ENCODE measurements at places on chromosomes 1 and 21.

DNA sequence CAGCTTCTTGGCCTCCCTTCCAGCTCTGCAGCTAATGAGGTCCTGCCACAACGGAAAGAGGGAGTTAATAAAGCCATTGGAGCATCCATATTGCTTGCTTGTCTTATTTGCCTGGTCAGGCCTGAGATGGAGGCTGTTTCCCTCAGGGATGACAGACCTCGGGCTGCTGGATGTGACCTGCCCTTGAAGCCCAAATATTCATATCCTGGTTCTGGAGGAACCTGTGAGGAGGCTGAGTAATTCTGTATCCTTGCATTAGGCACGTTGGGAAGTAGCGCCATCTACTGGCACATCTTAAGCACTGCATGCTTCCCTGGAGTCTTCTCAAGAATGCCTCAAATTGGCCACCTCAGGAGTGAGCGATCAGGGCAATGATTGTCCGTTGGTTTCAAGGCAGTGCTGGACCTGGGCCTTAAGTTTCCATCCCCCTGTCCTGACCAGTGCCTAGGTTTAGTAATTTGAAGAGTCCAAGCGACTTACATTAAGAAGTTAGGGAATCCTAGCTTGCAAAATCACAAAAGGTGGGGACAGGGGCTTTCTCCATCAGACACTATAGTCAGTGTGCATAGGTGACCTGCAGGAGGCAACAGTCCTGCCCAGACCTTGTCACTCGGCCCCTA is 13.8 kb upstream of the NASP start:
- DNase-seq = peak; percentile 70

GRCh38 chr1:5934058-5934884 is 58.0 kb downstream of the NPHP4 start:
- DNase-seq = no peak

DNA sequence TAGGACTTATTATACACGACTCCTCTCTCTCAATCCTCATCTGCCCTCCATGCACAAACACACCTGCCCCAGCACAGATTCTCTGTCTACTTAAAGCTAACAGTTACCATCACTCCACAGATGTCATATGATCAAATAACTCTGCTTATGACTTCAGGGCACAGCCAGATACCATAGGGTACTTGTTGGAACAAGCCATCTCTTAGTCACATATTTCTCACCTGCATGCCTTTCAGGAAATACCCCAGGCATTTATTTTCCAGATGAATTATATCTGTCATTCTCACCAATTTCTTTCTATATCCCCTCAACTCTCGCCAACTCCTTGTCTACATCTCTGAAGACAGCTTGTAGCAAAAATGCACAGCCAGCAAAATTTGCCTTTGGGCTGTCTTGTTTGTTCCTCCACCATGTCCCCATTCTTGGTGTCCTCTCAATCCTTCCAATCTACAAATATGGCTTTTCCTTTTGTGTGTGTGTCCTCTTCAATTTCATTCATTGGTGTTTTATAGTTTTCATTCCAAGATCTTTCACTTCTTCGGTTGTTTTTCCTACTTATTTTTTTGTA is 353.9 kb upstream of the CAMK1G start:
- no peak for DNase-seq

- DNase-seq = no peak
These were observed 3.8 kb upstream of the SAMD13 start for GRCh38 chr1:84297546-84298244.

DNA sequence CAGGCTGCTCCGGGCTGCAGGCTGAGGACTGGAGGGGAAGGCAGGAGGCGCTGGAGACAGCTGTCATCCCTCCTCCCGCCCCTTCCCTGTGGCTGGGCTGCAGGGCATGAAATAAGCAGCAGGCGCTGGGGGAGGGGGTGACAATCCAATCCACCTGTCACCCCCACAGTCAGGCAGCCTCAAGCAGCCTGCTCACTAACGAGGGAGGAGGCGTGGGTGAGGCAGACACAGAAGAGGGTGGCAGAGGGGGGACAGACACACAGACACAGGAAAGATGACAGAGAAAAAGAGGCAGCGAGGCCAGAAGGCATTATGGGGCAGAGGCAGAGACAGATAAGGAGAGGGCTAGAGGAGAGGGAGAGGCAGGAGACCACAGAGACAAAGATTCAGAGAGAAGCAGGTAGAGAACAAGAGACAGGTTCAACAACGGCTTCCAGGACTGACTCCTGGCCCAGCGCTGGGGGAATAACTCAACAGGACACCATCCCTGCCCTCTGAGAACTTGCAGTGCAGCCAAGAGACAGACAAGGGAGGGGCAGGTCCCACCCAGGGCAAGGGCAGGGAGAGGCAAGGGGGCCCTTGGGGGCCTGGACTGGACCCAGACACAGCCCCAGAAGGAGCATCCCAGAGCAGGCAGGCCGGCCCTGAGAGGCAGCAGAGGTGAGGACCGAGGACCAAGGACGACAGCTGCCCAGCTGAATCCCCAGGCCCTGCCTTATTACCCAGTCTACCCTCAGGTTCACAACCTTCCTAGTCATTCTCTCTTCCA is 11.2 kb downstream of the MEF2D start:
- peak; percentile 39 for DNase-seq

Data from central memory CD4-positive, alpha-beta T cell (primary cell).